M059J (cell line): ENCODE measurements at places on chromosomes 6 and 20.

GRCh38 chr6:24113891-24114290 lies 12.1 kb upstream of the NRSN1 start:
- no peak for DNase-seq

DNA sequence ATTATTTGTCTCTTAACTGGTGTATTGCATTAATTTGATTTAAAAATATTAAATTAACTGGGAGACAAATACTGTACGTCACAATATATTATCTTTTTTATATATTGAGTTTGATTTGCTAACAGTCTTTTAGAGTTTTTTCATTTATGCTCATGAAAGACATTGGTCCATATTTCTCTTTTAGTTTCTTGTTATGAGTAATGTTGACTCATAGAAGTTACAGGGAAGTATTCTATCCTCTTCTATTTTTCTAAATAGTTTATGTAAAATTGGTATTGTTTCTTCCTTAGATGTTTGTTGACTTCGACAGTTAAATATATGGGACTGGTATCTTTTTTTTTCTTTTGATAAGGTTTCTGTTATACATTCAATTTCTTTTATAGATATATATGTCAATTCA lies 1115.6 kb upstream of the CITED2 start:
- peak; percentile 44 for DNase-seq

- no peak for DNase-seq
Observed at GRCh38 chr6:137791281-137792159, 75.5 kb upstream of the TNFAIP3 start.

DNA sequence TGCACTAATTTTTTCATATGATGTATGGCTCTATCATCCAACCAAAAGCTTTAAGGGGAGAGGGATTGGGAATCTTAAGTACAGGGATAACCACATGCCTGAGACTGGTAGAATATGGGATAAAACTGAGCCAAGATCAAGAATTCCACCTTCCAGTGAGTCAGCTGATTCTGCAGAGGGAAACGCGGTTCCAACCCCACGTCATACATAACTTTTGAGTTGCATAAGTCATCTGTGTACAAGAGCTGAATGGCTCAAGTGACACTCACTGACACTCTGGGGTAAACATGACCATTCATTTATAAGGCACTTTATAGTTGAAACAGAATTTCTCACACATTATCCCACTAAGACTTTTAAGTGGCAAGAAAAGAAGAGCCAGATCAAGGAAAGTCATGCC lies 16.4 kb downstream of the TRIM27 start:
- peak; percentile 70 for DNase-seq
